ENCODE measurements at places on chromosomes 12 and 14. TPM values are rescaled to one million over a fixed set of nuclear protein-coding genes. Genes with fewer than 3 reads are reported as not detected.

DNA sequence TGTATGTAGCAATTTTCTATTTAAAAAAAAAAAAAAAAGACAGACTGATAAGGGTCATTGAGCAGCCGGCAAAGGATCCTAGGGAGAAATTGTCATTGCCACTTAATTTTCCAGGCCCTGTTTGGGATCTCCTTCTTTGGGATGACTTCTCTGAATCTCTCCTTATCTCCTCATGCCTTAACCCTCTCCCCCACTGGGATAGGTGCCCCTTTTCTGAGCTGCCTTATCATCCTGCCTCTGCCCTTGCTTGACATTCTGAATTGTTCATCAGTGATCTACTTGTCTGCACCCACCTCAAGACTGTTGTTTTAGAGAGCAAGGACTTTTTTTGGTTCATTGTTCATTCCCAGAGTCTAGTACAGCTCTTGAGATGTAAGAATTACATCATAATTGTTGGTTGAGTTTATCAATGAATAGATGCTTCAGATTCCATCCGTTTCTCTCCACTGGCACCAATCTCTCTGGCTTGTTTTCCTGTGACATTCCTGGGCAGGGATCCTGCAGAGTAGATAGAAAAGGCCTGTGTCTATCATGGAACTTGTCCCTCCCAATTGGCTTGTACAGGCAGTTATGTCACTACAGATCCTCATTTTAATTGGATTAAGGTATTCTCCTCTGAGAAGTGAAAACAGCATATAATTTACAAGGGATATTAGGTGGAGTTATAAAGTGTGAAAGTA is 42.6 kb downstream of the SOCS2 start:
- DNase-seq, result no peak

GRCh38 chr14:95562892-95563685 is 28.2 kb downstream of the GLRX5 start:
- DNase-seq, result no peak

- no peak for DNase-seq
Observed at GRCh38 chr14:71242237-71242748, 335.0 kb downstream of the PCNX1 start.

DNA sequence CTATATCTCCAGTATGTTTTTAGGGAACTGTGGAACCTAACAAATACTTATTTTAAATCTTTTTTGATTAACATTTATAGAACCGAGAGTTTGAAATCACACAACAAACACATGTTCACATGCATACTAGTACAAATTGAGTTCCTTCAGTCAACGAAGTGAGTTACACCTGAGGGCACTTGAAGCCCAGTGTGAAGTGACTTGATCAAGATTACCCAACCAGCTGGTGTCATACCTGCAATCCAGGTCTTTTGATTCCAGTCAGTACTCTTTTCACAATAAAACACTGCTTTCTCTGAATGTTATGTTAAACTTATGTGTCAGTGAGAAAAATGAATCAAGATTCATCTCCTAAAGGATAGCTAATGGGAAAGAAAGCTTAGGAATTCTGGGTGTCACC is 35.2 kb downstream of the VRK1 start:
- DNase-seq, result no peak

- no peak for DNase-seq
Observed at GRCh38 chr12:126982707-126983106, 1284.3 kb upstream of the TMEM132C start.

GRCh38 chr12:53476769-53477209 is 22.5 kb downstream of the MAP3K12 start:
- no peak for DNase-seq

DNA sequence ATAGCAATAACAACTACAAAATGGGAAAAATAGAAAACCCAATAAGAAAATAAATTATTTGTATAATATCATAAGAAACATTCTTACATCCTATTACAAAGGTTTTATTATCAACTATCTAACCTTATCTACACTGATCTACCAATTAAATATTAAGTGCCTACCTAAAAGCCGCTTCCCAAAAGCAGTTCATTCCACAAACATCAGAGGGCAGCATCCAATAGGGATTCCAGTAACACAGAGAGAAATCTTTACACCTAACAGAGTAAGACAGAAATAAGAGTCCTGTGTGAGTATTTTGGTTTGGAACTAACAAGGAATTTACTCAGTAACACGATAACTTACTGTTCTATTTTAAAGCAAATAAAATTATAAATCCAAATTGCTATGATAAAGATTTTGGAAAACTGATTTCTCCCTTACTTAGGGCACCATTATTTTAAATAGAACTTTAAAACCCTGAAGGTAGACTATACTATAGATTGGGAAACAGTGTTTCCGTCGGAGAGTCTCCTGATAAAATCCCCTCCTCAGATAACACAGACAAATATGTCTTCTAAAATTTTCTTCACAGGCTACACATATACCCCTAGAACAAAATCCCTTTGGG is 15.0 kb downstream of the GXYLT1 start:
- no peak for DNase-seq

DNA sequence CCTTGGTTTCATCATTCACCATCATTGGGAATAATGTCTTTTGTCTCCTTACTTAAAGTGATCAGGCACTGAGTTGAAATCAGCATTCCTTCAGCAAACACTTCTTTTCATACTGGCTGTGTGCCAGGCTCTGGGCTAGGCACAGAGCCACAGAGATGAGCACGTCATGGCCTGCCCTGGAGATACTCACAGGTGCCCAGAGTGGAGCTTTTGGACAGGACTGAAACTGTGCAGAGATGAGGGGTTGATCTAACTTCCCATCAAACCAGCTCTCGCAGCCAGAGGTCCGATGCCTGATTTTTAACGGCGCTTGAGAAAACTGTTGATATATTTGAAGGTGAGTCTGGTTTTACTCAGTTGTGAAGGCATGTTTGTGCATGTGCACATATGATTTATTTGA is 43.1 kb downstream of the CACNA1C start:
- DNase-seq, result no peak

DNA sequence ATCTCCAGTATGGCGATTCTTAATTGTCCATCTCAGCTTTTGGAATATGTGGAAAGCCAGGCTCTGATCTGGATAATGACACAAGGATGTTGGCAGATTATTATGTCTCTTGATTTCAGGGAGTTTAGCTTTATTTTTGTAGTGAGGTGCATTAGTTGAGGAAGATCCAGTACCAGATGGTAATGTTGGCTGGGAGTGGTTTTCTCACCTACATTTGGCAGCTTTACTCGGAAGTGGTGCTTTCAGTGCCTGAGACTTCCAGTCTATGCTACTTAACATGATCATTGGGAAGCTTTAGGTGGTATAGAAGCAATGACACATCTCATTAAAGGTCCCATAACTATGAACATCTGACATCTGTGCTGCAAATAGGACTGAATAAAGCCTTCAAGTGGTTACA is 7.5 kb downstream of the SLC15A5 start:
- no peak for DNase-seq

GRCh38 chr12:103903993-103904392 is 26.2 kb upstream of the HSP90B1 start:
- DNase-seq, result no peak

DNA sequence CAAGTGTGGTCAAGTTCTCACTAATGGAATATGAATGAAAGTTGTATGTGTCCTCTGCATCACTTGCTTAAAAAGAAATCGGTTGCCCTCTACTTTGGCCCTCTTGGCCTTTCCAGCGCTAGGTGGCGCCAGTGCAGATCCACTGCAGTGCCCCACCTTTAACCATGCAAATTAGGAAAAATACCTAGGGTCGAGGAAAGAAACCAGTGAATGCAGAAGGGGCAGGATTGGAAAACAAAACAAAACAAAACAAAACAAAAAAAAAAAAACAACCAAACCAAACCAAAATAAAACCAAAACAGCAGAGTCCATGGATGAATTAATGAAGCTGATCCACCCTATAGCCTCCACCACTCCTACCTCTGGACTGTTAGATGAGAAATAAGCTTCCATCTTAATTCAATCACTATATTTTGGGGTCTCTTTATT is 12.9 kb upstream of the NEMF start:
- DNase-seq, result peak; percentile 89

DNA sequence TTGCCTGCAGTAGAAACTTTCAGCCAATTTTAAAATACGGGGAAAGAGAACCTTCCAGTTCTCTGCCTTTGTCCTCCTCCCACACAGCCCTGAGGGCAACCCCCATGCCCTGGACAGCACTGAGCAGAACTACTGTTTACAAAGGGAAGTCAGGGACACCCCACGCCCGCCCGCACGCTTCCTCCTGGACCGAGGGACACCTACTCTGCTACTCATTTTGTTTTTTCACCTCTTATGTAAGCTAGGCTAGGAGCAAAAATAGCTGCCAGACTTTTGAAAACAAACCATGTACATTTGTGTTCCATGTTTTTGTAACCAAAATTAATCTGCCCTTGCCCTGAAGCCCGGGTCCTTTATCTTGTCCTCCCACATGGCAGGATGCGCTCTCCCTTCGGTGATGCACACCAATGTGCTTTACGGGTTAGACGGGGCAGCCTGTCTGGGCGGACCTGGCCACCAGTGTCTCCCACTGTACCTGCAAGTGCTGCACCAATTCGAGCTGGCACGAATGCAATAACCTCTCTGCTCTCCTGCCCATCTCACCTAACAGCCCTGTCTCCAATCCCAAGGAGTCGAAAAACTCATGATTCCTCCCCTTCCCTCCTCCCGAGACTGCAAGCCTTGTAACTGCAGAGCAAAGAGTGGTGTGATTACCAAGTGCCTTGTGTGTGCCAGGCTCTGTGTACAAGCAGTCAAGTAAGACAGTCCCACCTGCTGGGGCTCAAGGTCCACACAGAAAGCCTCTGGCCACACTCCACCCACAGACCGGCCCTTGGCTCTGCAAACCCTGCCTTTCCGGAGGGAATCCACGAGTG is 85.2 kb downstream of the CCDC88C start:
- DNase-seq, result peak; percentile 69

DNA sequence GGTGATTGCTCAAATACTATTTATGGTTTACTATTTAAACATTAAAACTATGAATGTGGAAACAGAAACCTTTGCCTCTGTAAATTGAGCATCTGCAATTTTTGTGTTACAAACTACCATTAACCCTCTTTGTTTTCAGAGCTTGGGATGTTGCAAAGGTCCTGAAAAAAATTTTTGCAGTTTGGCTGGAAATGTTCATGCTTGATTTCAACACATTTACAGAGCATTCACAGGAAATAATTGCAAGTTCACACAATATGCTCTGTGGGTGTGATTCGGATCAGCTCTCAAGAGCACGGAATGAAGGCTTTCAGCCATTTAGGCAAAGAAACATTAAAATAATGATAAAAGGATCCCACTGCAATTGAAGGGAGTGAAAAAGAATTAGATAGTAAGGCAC is 232.9 kb downstream of the ATP23 start:
- DNase-seq, result no peak

TESPA1 gene
- total RNA-seq, result 0.59 TPM

GPR65 gene
- total RNA-seq, result 0.38 TPM

SLC25A21 gene
- 0.78 TPM for total RNA-seq

C12orf50 gene
- 0.11 TPM for total RNA-seq

RNASE1 gene
- total RNA-seq, result 317 TPM

C12orf54 gene
- not detected for total RNA-seq

PRKD1 gene
- 4.0 TPM for total RNA-seq

ALDH2 gene
- total RNA-seq, result 459 TPM

ESR2 gene
- 0.86 TPM for total RNA-seq

SUPT16H gene
- 24.0 TPM for total RNA-seq
